CD4-positive, alpha-beta T cell treated with Interferon alpha-2 for 1 hour (primary cell): ENCODE measurements at places on chromosomes 6 and 20.

DNA sequence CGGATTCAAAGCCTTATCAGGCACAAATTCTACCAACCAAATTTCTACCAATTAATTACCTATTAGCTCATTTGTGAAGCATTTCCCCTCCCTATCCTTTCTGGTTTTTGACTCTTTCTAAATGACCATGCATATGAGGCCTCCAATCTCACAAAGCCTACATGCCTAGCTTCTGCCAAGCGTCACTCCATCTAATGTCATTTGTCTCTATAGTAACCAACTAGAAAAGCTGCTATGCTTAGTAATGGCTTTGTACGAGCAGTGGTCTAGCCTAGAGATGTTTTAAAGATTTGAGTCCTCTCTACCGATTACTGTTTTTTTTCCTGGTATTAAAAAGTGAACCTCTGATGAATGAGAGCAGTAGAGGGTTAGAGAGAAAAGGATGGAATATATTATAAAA, 4.8 kb upstream of the ASF1A start:
- DNase-seq = no peak

- DNase-seq = peak; percentile 13
Measured at GRCh38 chr6:38997128-38997761, 51.3 kb upstream of the GLP1R start.

DNA sequence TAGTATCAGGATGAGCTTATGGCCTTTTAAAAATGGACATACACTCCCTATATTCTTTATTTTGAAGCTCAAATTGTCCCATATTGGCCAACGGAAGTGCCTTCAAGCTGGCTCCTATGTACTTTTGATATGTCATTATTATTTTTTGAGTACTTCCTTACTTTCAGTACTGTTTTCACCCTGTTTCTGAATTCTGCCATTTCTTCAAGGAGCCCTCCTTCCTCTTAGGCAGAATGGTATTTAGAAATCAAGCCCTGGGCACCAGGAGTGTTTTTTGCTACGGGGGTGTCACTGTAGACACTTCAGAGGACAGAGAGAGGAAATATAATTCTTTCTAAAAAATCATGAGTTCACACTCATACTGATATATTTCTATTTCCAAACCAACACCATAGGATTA, 5.5 kb upstream of the MYLK4 start:
- DNase-seq = no peak

DNA sequence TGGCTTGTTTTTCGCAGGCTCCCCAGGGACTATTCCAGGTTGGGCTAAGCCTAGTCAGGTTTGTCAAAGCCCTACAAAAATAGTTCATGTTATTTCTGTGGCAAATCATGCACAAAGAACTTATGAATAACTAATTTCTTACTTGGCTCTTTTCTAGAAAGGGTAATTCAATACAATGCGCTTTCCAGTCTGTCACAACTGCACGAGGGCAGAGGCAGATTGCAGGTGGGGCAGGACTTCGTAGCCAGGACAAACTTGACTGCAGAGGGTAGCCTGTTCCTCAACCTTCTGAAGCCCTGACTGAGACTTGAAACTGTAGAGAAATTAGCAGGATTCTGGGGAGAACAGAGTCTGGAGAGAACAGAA, 253.5 kb downstream of the QKI start:
- DNase-seq = no peak

DNA sequence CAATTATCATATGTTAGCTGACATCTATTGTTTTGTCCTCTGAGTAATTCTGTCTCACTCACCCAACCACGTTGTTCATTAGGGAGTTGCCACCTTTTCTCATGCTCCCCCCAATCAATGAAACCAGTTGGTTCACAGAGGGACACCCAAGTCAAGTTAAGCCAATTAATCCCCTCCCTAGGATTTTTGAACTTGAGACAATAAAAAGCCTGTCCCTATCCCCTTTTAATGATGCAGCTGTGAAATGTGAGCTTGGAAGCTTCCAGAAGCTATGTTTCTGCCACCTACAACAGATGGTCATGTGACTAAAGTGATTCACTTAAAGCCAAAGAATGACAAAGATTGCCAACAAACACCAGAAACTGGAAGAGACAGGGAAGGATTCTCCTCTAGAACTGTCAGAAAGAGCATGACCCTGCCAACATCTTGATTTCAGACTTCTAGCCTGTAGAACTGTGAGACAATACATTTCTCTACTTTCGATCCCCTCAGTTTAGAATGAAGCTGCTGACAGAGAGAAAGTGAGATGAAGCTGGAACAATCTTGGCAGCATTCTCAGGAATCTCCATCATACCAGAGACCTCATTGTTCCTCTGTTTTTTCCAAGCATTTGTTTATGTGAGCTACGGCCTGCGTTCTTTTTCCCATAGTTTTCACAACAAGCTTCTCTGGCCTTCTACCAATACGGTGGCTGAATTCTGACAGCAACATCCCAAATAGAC, 57.8 kb upstream of the TPD52L1 start:
- no peak for DNase-seq

DNA sequence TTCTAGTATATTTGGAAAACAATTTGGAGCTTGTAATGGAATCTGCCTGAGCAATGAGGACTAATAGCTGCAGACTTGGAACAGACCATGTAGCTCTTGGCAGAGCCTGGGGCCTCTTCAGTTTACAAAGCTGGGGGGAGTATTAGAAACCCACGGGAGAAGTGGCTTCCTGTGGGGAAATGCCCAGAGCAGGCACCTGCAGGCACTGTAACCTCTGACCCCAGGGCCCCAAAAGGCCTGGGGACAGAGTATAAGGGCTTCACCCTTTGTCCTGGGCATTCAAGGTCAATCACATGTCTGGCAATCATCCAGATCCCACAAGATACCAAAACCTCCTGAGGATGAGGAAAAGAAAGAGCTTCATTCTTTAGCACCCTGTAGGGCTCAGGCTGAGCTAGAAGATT, 19.4 kb downstream of the PKIG start:
- no peak for DNase-seq

GRCh38 chr20:59939879-59940128, 301 bp downstream of the PPP1R3D start:
- DNase-seq = no peak

- DNase-seq = peak; percentile 48
Measured at GRCh38 chr6:83514866-83515466, 2.6 kb downstream of the PRSS35 start.

DNA sequence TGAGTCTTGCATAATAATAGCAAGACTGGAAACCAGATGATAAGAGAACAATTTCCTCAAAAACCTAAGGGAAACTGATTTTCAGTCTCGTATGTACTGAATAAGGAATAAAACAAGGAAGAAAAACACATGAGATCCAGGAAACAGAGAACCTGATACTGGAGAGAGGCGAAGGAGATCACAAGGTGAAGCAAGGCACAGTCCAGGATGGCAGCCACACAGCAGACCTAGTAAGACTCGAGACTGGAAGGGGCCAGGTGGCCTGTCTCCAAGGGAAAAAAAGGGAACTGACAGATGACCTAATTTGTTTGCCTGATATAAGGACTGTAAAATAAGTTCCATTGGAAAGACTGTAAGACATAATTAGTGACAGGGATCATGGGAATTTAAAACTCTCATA, 71.1 kb downstream of the TASP1 start:
- no peak for DNase-seq

DNA sequence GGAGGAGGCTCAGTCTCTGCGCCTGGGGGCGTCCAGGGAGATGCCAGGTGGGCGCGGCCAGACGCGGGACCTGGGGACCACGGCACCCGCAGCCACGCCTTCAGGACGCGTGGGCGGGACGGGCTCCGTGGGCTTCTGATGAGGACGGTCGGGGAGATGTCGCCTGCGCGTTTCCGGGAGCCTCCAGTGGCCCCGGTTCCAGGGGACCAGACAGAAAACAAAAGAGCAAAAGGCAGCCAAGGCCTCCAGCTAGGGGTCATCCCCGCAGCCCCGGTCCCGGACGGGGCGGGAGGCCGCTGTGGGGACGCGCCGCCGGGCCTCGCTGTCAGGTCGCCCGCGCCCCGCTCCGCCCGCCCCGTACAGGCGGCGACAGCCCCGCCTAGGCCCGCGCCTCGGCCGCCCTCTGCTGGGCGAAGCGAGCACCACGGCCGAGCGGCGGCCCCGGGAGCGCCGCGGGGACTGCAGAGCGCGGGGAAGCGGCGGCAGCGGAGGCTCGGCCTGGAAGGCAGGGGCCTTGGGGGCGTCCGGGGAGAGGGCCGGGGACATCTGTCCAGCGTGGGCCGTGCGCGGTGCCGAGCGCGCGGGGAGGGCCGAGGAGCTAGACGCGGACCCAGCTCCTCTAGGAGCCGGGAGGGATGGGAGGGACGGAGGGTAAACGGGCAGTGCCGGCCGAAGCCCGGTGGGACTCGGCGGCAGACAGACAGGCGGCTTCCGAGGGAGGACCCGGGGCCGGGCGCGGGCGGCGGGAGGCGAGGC, 48.7 kb downstream of the TMEM242 start:
- DNase-seq = peak; percentile 72

DNA sequence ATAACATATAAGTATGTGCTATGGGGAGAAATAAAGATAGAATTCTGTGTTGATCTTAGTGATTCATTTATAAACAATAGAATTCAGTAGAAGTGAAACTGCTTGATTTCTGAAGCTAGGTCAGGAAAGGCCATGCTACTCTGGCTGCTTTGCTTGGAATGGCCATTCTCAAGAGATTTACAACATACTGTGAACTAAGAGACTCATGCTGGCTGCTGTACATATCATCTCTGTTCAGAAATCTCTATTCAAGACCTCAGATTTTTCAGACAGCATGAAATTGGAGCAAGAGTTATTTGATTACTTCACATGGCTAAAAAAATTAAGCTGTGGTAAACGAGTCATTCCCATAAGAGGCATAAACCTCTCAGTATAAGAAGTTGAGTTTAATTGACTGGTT, 662.6 kb downstream of the BCKDHB start:
- no peak for DNase-seq

GRCh38 chr6:13253272-13253671, 75.1 kb downstream of the TBC1D7 start:
- DNase-seq = no peak

DNA sequence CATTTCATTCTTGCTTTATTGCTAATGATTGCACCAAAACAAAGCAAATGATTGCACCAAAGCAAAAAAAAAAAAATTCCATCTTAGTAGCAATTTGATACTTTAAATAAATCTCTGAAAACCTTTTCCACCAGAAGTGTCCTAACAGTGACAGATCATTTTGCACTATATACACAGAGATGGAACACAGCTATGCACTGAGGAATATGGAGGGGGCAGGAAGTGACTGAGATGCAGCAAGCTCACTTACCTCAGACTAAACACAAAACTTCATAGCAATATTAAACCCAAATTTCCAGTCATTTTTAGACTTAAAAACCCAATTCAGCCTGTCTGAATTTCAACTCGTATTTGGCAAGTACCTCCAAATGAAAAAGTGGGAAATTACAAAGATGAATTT, 41.2 kb downstream of the HIVEP2 start:
- DNase-seq = no peak

DNA sequence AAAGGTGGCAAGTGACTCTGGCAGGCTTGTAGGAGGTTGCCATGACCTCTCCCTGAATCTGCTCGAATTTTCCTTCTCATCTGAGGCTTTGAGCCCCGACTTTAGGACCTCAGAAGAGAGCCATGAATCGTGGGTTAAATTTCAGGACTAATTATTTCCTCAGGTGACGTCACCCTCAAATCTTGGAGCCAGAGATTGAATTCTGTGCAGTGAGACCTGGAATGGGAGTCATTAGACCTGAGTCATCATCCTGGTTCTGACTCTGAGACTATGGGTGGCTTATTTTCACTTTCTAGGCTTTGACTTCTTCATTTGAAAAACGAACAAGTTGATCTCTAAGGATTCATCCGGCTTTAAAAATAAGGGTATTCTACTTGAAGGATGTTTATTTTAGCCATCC, 48.5 kb upstream of the PDYN start:
- no peak for DNase-seq

- no peak for DNase-seq
Measured at GRCh38 chr6:27931209-27931608, 19.0 kb upstream of the OR2B2 start.

DNA sequence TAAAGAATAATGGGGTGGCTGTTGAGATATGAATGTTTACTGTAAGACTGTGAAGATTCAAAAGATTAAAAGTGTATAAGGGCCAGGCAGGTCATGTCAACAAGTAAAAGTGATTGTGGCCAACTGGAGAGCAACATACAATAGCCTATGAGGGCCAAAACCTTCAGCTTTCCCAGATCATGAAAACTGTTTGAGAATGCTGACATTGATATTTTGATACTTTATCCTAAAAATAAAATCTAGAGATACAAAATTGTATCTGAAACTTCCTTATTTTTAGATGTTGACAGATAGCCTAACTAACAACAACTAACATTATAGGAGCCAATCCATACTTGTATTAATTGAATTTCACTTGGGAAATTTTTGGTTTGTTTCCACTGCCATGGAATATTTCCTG, 70.3 kb upstream of the PAK5 start:
- DNase-seq = no peak

DNA sequence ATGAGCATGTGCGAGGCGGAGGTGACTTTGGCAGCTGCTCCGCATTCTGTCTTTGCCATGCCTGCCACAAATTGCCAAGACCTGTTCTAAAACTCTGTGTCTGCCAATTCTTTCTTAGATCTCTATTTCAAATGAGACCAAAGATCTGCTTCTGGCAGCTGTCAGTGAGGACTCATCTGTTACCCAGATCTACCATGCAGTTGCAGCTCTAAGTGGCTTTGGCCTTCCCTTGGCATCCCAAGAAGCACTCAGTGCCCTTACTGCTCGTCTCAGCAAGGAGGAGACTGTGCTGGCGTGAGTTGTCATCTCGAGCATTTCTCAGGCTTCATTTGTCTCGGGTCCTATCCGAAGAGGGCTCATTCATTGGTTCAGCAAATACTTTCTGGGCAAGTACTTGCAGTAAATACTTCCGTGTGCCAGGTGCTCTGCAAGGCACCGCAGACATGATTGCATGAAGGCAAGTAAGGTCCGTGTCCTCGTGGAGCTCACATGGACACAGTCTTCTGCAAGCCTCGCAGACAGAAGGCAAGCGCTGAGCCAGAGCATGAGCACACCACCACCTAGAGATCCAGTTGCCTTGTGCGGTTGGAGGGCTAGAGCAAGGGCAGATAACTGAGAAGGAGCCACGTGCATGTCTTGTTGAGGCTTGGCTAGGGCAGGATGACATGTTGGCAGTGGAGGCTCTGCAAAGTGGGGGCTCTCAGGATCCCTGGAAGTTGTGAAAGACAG, 19.7 kb upstream of the MROH8 start:
- no peak for DNase-seq

- DNase-seq = no peak
Measured at GRCh38 chr6:3918469-3918868, 69.3 kb downstream of the FAM50B start.

DNA sequence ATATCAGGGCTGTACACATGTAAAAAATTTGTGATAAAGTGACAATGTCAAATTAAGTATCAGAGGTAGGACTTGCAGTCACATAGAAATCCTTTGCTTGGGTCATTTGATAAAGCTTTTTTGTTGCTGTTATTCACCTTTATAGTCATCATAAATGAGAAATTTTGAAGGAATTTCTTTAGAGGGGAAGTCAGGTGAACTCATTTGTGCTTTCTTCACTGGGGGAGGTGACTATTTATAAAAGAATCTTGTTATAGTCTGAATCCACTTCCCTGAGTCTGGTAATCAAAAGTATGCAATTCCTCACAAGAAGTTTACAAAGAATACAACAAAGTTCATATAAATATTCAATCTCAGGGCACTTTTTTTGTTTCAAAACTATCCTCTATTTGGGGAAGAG, 47.7 kb downstream of the FRK start:
- DNase-seq = no peak

- no peak for DNase-seq
Measured at GRCh38 chr6:24454452-24454851, 34.9 kb downstream of the GPLD1 start.
